ENCODE measurements at places on chromosomes 7 and 10.

- no peak for DNase-seq
These were observed 109.0 kb upstream of the PRKCQ start for GRCh38 chr10:6689036-6689435.

DNA sequence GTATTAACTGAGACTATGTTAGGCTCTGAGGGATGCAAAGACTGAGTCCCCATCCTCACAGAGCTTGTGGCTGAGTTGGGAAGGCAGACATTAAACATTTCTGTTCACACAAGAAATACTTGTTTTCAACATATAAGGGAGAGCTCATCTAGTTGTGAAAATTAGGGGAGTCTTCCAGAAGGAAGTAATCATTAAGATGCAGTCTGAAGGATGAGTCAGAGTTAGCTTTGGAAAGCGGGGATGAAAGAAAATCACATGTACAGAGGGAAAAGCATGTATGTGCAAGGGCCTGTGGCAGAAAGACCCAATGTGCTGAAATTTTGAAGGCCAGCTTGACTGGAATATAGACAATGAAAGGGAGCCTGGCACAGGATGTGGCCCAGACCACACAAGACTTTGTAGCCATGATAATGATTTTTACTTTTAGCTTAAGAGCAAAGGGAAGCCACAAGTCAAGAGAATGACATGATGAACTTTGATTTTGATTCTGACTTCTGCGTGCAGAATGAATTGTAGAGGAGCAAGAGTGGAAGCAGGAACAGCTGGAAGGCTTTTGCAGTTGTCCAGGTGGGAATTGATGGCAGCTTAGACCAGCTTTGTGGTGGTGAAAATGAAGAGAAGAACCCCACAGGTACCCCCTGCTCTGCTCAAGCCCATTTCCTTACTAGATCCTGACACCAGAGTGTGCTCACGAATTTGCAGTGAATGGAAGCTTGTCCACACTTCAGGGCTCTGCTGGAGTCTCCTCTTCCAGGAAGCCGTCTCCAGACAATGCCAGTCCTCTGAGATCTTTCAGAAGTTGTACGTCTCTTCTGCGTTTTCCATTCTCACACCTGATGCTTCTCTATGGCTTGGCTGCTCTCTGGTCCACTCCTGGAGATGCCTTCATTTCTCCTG, 115.6 kb downstream of the ATXN7L1 start:
- no peak for DNase-seq

- DNase-seq: no peak
These were observed 174.4 kb upstream of the KIAA1217 start for GRCh38 chr10:24034571-24034970.

DNA sequence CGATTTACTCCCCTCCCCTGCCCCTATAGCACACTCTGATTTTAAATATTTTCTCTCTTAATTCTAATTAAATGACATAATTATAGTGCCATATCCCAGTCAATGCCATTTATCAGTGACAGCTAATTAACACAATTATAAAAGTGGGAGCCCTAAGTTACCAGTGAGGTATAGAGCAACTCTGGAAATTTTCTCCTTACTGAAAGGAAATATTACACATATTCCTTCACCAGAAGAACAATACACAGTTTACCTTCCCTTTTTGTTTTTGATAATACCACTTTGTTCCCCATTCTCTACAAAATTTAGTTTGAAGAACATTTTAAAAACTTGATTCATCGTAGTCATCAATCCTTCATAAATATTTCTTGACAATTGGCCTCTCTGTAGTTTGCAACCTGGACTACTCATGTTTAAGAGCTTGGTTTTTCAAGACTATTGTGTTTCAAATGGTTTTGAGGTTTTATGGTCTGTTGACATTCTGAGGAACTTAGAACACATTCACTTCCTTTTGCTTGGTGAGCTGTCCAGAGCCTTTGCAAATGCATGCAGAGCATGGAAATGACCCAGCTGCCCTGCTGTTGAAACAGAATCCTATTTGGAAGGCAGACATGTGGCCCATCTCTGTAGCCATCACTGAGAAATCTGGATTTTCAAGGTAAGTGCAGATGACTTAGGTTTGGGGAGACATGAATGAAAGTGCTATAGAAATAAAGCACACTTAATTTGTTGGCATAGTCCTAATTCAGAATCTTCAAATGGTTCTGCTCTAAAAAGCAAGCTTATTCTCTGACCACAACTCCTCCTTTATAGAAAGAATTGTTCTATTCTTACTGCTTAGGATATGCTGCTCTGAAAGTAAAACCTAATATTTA, at the start of gene GPR141:
GPR141 (plus strand) TSS at position 521 of the 875 bp plus-strand sequence. CDS start 56,628 bp downstream, outside the sequence.
- DNase-seq: no peak

GRCh38 chr7:7667187-7667586, 26.6 kb downstream of the UMAD1 start:
- no peak for DNase-seq

- no peak for DNase-seq
These were observed 87.9 kb downstream of the PAXIP1 start for GRCh38 chr7:154914996-154915380.

- DNase-seq: no peak
These were observed 595 bp downstream of the TBL2 start for GRCh38 chr7:73577627-73578341.
